ENCODE measurements at places on chromosomes 3 and 15. TPM values are rescaled to one million over a fixed set of nuclear protein-coding genes. Genes with fewer than 3 reads are reported as not detected.

Gene KLF15
- 0.69 TPM for total RNA-seq

GRCh38 chr3:11434017-11434526 is 161.9 kb downstream of the ATG7 start:
- DNase-seq = peak; percentile 73
- 0 out of 2 replicates have a peak, but pooled peaks cover 4% of the 10 kb centered on the region for H3K36me3 ChIP-seq
- peak overlapping the region; percentile 69 for H3K4me3 ChIP-seq

DNA sequence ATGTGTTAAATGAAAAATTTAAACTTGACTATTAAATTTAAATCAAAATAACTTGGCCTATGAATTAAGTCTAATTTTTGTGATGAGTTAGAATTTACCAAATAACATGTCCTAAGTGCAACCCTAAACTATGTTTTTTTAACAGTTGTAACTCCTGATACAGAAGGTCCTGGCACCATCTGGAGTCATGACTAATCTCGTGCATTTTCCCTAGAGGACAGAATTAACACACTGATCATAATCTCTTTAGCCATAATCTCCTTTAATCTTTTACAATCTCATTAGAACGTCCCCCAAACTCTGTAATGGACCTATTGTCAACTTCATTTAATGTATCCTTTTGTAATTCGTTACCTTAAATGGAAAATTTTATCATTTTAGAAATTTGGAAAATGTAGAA is 100.6 kb downstream of the SUCNR1 start:
- H3K27ac ChIP-seq = no peak overlapping the region
- peaks cover 48% of the 10 kb centered on the region for H3K4me1 ChIP-seq
- DNase-seq = peak; percentile 64
- H3K4me3 ChIP-seq = peak overlapping the region; percentile 50
- peaks cover 2% of the 10 kb centered on the region for H3K27me3 ChIP-seq

Gene HYAL1
- total RNA-seq = 0.61 TPM

DNA sequence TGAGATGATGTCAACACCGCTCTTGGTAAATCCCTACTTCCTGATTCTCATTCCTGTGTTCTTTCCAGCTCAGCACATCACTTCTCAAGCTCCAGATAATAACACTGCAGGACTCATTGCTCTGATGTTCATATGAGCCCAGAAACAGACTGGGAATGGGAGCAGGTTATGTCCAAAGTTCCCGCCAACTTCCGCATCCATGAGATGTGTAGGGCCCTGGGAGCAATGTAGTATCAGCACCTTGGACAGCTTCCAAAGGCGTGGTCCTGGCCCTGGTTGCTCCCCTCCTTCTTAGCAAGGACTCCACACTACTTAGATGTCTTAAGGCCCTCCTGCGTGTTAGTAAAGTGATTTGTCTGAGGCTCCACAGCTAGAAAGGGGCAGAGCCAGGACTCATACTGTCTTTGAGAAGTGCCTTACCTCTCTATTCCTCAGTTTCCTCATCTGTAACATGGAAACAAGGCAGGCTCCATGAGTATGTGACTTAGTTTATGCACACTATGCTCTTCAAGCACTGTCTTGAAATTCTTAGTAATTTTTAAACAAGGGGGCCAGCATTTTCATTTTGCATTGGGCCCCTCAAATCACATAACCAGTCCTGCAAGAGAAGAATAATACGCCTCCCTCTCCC is 27.9 kb upstream of the SLC6A1 start:
- peaks cover 36% of the 10 kb centered on the region for H3K27me3 ChIP-seq
- DNase-seq = no peak
- no peak overlapping the region for H3K4me3 ChIP-seq
- H3K27ac ChIP-seq = no peak overlapping the region
- H3K36me3 ChIP-seq = no peaks in the 10 kb centered on the region

Gene SAMMSON
- total RNA-seq = not detected

Measured in HFFc6 (cell line).